Pons (tissue), 1 donor: ENCODE measurements at places on chromosomes 12 and 14.

- DNase-seq, result no peak
Observed at GRCh38 chr12:104657726-104658484, 201.2 kb downstream of the CHST11 start.

DNA sequence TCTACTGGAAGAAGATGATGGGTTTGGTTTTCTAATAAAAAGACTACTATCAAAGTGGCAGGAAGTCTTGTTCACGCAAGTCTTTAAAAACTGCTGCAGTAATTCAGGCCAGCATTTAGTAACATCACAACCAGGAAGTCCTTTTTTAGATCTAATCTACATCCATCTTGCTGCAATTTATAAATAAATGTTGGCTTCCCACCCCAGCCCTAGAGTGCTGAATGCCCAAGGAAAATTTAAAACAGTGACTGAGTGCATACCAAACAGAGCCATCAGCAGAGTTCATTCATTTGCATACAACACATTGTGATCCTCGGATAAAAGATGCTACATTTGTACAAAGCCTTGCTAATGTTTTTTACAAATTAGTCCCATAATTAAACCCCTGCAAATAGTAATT, 72.1 kb downstream of the PHLDA1 start:
- no peak for DNase-seq

- no peak for DNase-seq
Observed at GRCh38 chr14:78486621-78487020, 316.4 kb downstream of the NRXN3 start.

DNA sequence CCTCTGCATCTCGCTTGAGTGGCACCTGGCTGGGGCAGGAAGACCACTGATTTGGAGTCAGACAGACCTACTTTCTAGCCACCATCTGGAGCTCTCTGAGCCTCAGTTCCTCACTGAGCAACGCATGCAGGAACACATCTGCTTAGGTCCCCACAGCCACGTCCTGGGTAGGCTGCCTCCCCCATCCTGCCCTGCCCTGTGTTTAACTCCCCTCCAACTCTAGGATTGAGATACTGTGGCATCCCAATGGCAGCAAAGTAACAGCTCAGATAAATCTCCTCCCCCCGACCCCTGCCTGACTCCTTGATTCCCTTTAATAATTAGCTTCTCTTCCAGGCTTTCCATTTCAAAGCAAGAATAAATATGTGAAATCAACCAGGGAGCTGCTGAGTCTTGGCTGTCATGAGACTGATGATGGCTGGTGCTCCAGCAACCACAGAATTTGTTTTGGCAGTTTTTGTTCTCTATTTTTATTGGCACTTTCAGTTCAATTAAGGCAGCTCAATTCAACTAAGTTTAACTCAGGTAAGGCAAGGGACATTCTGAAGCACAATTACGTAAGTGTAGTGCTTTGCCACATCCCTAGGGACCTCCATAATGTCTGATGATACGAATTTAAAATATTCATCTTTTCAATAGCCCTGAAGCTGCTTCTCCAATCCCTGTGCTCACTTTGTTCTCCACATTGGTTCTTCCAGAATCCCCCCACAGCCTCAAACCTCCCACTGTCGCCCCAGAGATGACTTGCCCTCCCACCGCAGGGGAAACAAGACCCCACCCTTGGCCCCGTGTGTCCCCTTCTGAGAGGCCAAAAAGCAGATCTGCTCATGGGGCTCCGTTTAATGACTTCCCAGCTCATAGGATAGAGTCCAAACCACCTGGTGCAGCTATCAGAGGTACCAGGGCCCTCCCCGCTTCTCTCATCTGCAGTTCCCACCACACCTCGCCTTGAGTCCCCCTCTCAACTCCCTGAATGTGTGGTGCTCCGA, 58.2 kb downstream of the ESR2 start:
- no peak for DNase-seq

DNA sequence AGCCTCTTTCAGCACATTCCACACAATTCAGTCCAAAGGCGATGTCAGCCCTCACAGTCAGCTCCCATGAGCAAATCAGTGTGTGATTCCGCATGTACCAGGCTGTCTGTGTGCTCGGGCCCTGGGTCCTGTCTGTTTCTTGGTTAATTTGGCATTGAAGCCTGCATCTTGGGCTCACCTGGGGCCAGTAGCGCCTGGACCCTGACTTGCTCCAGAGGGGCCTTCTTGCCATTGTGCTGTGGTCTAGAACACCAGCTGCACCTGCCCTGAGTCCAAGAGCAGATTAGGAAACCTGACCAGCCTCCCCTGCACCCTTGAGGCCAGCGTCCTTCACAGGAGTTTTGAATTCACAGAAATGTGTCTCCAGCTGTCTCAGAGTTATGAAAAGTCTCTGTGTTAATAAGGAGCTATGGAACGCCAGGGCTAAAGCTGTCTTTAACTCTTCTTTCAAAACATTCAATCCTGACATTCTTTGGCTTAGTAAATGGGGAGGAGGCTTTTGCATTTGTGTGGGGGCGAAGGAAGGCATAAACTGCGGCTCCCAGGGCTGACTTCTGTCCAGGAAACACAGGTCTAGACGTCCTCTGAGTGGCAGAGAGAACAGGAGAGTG, 102.2 kb downstream of the ARF6 start:
- no peak for DNase-seq

DNA sequence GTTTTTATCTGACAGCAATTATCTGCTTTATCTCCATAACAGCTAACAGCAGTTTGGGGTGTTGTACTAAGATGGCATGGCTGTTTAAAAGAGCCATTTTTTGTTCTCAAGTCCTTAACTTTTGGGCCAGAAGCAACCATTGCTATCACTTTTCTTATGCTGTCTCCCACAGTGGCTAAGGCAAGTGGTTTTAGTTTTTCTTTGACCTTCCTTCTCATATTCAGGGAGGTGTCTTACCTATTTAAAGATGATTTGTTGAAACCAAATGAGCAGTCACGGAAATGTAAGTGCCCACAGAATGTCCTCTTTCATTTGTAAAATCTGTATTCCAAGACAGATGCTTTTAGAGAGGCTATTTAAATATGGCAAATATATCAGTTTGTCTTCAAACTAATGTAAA, 96.8 kb upstream of the USP15 start:
- no peak for DNase-seq

GRCh38 chr12:124525927-124526692, 41.3 kb downstream of the NCOR2 start:
- DNase-seq, result no peak

- DNase-seq, result peak; percentile 86
Observed at GRCh38 chr14:23365732-23366425, 907 bp upstream of the EFS start.
